ENCODE measurements at places on chromosomes 7 and 10.

DNA sequence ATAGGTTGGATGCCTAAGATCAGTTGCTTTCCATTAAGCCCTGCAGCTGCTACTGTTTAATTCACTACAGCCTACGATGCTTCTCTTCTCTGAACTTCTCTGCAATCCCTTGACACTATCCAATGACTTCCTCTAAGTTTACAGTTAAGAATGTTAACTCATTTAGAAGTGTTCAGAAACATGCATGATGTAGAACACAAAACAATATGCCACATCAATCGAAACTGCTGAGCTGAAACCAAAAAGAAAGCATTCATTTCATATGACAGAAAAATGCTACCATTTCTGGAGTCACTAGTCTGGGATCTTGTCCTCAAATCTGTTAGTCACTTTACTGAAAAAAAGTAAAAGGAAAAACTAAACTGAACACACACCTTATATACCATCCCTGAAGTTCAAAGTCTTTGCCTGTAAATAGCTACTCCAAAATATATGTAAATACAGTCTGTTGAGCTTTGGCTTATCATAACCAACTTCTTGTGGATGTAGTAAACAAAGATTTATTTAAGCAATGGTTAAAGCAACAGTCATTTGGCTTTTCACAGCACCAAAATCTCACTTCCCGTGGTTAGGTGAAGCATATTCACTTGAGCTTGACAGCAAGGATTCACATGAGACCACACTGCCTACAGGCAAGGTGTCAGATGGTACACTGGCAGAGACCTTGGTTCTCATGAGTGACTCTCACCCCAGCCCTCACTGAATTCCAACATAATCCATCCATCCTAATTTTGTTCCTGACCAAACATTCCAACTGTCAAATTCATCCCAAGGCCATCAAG, 187.0 kb downstream of the PPP1R17 start:
- DNase-seq, result no peak

GRCh38 chr10:101158459-101159058, 27.5 kb downstream of the TLX1 start:
- no peak for DNase-seq

- DNase-seq, result no peak
Observed at GRCh38 chr7:112118581-112119566, 87.3 kb downstream of the DOCK4 start.

DNA sequence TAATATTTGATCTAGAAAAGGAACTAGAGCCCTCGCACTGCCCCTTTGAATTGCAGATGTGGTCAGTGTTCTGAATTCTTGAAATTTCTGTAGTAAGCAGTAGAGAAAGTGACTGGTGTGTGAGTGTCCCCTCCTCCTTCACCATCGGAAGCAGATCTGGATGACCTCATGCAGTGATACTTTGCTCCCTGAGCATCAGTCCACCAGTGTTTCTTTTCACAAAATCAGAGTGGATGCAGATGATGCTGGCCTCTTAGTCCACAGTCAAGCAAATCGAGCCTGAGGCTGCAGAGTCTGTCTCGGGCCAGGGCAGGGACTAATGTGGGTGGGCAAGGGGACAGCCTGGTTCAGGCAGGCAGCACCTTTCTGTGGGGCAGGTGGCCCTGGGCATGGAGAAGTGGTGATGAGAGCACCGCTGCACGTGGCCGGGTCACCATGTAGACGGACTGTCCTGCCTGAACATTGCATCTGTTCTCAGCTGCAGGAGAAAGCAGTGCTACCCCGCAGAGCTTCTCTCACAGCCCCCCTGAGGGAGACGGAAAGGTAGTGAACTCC, 5.4 kb downstream of the INSIG1 start:
- DNase-seq, result no peak

- no peak for DNase-seq
Observed at GRCh38 chr7:38699471-38699870, 68.3 kb upstream of the AMPH start.

GRCh38 chr10:103278537-103278823, 1.5 kb downstream of the INA start:
- DNase-seq, result no peak
